SK-N-SH (cell line): ENCODE measurements at places on chromosomes 2 and 18.

GRCh38 chr2:119694845-119695521 is 16.0 kb downstream of the TMEM177 start:
- no peak for DNase-seq
- no peak overlapping the region for H3K27ac ChIP-seq
- H3K4me3 ChIP-seq = no peak overlapping the region
- H3K36me3 ChIP-seq = no peaks in the 10 kb centered on the region

DNA sequence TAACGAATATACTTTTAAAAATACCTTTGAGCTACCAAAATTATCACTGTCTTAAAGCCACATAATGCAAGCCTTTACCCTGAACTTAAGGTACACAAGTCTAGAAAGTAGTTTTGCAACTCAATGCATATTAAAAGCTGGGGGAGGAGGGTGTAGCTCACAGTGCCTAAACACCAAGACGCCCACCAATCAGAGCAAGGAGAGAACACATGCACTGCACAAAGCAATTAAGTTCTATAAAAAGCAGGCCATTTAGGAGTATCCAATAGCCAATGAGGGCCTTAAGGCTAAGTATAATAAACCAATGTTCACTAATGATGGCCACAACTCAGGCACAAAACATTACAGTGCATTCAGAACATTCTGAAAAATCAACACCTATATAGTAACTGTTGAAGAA is 16.2 kb downstream of the TRIP12 start:
- DNase-seq = no peak
- peaks cover 13% of the 10 kb centered on the region; the same call in 1 of the 2 replicates for H3K4me1 ChIP-seq
- H3K27me3 ChIP-seq = no peaks in the 10 kb centered on the region
- no peak overlapping the region for H3K4me3 ChIP-seq
- H3K36me3 ChIP-seq = peaks cover 15% of the 10 kb centered on the region

- H3K4me3 ChIP-seq = no peak overlapping the region
- H3K4me1 ChIP-seq = peaks cover 32% of the 10 kb centered on the region
- no peaks in the 10 kb centered on the region for H3K36me3 ChIP-seq
- H3K27ac ChIP-seq = no peak overlapping the region
Observed at GRCh38 chr2:217365656-217366055, 505.8 kb upstream of the TNP1 start.

DNA sequence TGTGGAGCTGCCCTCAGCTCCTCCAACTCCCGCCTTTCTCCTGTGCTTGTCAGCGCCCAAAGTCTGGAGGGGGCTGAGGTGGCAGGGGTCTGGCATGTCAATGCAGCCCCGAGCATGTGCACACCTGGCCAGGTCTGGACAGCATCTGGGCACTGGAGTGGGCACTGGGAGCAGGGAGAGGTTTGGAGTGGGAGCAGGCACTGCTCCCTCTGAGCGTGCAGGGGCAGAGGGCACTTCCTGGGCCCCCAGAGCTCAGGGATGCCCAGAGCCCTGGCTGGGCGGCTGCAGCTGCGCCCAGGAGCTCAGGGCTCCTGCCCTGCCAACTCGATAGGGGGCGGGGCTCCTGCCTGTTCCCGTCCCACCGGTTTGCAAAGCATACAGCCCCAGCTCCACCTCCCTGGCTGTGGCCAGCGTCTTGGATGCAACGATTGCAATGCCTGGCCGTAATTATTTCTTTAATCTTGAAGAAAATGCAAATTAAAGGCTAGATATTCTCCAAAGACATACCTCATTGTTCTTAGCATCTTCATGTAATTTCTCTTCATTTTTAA is 57.4 kb upstream of the LDAH start:
- peaks cover 20% of the 10 kb centered on the region for H3K4me1 ChIP-seq
- no peak overlapping the region for H3K4me3 ChIP-seq
- DNase-seq = no peak
- no peak overlapping the region for H3K27ac ChIP-seq
- H3K27me3 ChIP-seq = no peaks in the 10 kb centered on the region
- H3K36me3 ChIP-seq = no peaks in the 10 kb centered on the region

DNA sequence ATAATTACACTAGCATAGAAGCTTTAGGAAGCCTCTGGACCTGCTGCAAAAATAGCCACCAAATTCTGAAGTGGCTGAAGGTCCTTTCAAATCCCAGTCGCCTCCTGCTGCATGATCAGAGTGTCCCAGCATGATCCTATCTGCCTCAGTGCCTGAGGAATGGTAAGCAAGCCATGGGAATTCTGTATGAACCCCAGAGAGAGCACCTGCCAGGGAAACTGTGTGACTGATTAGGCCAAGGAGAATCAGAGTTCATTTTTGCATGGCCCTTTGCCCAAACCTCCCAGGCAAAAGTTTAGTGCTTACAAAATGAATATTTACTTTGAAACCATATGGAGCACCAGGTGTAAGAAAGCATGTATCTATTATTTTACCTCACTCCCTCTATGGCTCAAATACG is 221.4 kb downstream of the ARL4C start:
- no peaks in the 10 kb centered on the region for H3K4me1 ChIP-seq
- H3K27ac ChIP-seq = no peak overlapping the region
- no peak overlapping the region for H3K4me3 ChIP-seq
- no peak for DNase-seq

GRCh38 chr2:62144689-62145477 is 51.0 kb upstream of the B3GNT2 start:
- H3K27ac ChIP-seq = no peak overlapping the region
- H3K4me3 ChIP-seq = no peak overlapping the region
- H3K27me3 ChIP-seq = no peaks in the 10 kb centered on the region
- no peak for DNase-seq
- no peaks in the 10 kb centered on the region for H3K36me3 ChIP-seq

- DNase-seq = no peak
- H3K4me3 ChIP-seq = no peak overlapping the region
- no peak overlapping the region for H3K27ac ChIP-seq
- H3K27me3 ChIP-seq = peaks cover 27% of the 10 kb centered on the region
- H3K36me3 ChIP-seq = no peaks in the 10 kb centered on the region
- H3K4me1 ChIP-seq = no peaks in the 10 kb centered on the region
Observed at GRCh38 chr2:104840893-104841585, 12.9 kb upstream of the POU3F3 start.

DNA sequence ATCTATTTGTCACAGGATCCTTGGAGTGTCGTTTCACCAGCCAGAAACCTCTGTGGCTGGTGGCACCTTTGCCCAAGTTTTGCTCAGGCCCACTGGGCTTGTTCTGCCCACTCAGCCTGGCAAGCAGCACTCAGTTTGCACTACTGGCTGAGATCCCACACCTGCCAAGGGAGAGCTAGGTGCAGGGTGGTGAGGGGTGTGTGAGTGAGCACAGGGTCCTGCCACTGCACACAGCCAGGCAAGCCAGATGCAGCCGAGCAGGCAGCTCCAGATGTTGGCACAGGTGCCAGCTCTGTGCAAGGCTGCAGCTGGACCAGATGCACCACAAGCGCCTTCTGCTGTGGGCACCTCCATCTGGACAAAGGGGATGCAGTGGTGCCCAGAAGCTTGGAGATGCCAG is 281.7 kb upstream of the UBE2E3 start:
- no peak for DNase-seq
- no peak overlapping the region for H3K27ac ChIP-seq
- H3K4me3 ChIP-seq = no peak overlapping the region
- no peaks in the 10 kb centered on the region for H3K36me3 ChIP-seq
- no peaks in the 10 kb centered on the region; the same call in 1 of the 2 replicates for H3K4me1 ChIP-seq

DNA sequence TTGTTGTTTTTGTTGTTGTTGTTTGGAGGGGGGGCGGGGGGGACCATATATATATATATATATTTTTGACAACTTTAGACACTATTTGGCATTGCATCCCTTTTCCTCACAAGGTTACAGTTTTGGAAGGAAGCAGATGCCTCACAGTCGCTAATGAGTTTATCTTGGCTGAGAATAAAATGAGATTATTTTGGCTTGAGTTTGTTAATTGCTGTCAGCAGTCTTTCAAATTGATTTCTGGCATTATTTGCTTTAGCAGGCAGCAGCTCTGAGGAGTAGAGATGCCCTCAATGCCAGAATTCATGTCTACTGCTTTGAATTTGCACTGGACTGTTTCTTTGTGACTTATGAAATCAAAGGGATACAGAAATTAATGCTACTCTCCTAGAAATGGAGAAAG is 595.2 kb upstream of the HNMT start:
- no peaks in the 10 kb centered on the region for H3K4me1 ChIP-seq
- no peaks in the 10 kb centered on the region for H3K36me3 ChIP-seq
- H3K4me3 ChIP-seq = no peak overlapping the region
- H3K27ac ChIP-seq = no peak overlapping the region
- no peaks in the 10 kb centered on the region for H3K27me3 ChIP-seq
- no peak for DNase-seq

DNA sequence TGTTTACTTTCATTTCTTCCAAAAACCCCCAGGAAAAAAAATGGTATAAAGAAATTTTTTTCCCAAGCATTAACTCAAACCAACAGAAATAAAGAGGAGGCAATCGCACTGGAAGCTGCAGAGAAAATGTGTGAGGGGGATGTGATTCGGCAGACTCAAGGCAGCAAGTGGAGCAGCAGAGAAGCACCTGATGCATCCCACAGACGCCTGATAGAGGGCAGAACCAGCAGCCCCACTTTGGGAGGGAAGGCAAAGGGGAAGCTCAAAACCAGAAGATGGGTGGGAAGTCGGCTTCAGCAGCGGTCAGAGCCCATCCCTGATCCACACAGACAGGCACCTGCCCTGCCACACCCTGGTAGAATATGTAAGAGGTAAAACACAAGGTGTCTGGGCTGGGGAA is 12.6 kb downstream of the FTCDNL1 start:
- no peak overlapping the region for H3K4me3 ChIP-seq
- H3K27ac ChIP-seq = no peak overlapping the region
- no peaks in the 10 kb centered on the region for H3K36me3 ChIP-seq
- no peaks in the 10 kb centered on the region for H3K4me1 ChIP-seq

GRCh38 chr18:65906621-65907034 is 155.8 kb downstream of the CDH7 start:
- no peaks in the 10 kb centered on the region for H3K36me3 ChIP-seq
- no peaks in the 10 kb centered on the region; the same call in 1 of the 2 replicates for H3K4me1 ChIP-seq
- H3K27me3 ChIP-seq = no peaks in the 10 kb centered on the region
- no peak for DNase-seq
- H3K27ac ChIP-seq = no peak overlapping the region
- no peak overlapping the region for H3K4me3 ChIP-seq

DNA sequence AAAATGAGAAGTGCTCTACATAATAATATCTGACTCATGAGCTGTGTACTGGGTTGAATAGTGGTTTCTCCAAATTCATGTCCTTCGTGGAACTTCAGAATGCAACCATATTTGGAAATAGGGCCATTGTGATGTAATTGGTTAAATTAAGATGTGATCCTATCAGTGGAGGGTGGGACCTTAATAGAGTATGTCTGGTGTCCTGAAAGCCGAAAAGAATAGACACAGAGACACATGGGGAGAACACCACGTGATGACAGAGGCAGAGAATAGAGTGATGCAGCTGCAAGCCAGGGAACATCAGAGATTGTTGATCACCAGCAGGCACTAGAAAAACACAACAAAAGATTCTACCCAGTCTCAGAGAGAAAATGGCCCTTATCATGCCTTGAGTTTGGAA is 310.1 kb downstream of the EXOC6B start:
- H3K27me3 ChIP-seq = no peaks in the 10 kb centered on the region
- no peak for DNase-seq
- no peaks in the 10 kb centered on the region; the same call in 1 of the 2 replicates for H3K4me1 ChIP-seq
- no peaks in the 10 kb centered on the region for H3K36me3 ChIP-seq

DNA sequence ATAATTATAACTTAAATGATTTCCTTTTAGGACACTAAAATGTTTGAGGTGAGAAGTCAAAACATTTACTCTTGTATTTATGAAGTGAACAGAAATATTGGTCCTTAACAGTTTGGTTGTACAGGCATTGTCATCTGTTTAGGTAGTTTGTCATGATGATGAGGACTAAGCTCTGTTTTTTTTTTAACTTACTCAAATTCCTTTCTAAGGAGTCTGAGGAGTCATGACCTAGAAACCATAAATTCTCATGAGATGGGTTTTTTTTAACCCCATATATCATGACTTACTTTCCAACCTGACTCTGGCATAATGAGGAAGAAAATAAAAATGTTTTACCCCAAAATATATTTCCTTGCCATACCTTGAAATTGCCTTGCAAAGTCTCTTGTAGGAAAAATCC is 1176.2 kb downstream of the SUCLG1 start:
- no peak overlapping the region for H3K27ac ChIP-seq
- DNase-seq = no peak
- no peaks in the 10 kb centered on the region for H3K27me3 ChIP-seq

DNA sequence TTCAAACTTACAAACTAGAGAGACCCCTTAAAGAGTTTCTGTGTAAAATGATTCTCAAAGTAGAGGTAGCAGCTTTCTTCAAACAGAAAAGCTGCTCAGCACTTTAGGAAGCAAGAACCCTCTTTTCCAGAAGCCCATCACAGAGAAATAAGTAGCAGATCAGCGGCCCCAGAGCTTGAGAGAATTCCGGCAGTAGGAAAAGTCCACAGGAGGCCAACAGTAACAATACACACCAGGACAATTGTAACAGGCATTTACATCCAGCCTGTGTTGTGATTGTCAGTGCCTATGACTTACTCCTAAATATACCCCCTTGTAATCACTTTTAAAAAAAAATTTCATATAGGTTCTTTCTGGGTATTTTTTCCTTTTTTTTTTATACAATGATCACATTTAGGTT is 161.4 kb upstream of the ACVR2A start:
- H3K36me3 ChIP-seq = no peaks in the 10 kb centered on the region
- H3K4me3 ChIP-seq = no peak overlapping the region
- H3K27me3 ChIP-seq = no peaks in the 10 kb centered on the region; the same call in 1 of the 2 replicates
- no peak overlapping the region for H3K27ac ChIP-seq
- no peak for DNase-seq

DNA sequence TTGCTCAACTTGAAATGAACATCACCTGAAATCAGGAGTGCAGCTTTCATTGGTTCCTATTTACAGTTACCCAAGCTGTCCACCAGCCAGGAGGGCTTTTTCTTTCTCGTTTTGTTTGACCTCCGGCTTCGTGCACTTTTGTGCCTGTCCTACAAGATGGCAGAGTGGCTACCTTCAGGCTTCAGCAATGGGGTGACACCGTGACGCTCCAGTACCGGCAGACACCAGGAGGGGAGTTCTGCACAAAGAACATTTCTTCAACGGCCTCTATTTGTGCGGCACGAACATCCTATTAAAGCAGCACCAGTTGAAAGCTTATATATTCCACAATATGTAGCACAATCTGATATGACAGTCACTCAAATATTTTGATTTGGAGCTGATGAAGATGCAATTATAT is 18.3 kb downstream of the RNASEH1 start:
- peaks cover 13% of the 10 kb centered on the region for H3K4me1 ChIP-seq
- no peaks in the 10 kb centered on the region for H3K27me3 ChIP-seq
- no peak overlapping the region for H3K27ac ChIP-seq
- no peak overlapping the region for H3K4me3 ChIP-seq

DNA sequence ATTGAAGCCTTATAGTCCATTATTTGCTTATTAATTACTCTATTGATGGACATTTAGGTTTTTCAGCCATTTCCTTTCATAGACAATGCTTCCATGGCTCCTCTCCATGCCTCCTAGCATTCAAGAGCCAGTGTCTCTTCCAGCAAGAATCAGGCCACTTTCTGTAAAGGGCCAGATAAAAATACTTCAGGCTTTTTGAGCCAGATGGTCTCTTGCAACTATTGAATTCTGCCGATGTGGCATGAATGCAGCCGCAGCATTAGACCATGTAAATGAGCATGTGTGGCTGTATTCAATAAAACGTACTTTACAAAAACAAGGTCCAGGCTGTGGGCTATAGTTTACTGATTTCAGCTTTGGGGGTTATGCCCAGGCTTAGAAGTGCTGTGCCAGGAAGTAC is 38.5 kb downstream of the TRAF3IP1 start:
- H3K4me3 ChIP-seq = no peak overlapping the region
- H3K4me1 ChIP-seq = no peaks in the 10 kb centered on the region
- peaks cover 27% of the 10 kb centered on the region for H3K36me3 ChIP-seq
- no peak overlapping the region for H3K27ac ChIP-seq
- no peaks in the 10 kb centered on the region for H3K27me3 ChIP-seq
